ENCODE measurements at places on chromosomes 3 and 15.
A peak's percentile ranks its signal among the peaks of the same experiment; 100 is the strongest.

DNA sequence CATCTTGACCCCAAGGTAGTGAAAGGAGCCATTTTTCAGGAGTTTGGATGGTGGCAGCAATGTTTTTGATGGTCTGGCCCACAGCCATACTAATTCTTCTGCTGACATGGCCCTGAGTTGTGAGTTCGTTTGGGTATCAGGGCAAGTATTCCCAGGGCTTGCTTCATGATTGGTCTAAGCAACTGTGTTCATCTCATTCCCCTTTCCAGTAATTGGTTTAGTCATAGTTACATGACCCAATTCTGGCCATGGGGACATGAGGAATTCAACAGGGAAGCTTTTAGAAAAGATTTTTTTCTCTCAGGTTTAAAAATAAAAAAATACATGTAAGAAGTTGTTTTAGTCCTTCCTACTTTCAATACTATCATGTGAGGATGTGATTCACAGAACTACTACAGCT, 150.5 kb upstream of the NPHP3 start:
- no peak for DNase-seq

DNA sequence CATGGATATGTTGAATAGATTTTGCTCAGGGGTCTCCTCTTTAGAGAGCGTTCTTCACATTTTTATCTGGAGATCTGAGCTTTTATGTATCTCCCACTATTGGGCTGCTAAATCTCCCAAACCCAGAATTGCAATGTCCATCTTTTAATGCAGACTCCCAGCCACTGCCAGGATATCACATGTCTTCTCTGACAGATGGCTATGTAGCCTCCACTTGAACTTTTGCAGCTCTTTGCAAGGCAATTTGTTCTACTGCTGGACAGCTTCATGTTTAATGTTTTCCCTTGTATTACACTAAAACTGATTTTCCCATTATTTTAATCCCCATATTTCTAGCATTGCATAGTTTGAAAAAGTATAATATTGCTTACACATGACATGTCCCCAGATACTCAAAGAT, 177.2 kb downstream of the LPP start:
- DNase-seq: no peak

GRCh38 chr3:51539291-51539941, 897 bp downstream of the RAD54L2 start:
- DNase-seq: peak; percentile 65

DNA sequence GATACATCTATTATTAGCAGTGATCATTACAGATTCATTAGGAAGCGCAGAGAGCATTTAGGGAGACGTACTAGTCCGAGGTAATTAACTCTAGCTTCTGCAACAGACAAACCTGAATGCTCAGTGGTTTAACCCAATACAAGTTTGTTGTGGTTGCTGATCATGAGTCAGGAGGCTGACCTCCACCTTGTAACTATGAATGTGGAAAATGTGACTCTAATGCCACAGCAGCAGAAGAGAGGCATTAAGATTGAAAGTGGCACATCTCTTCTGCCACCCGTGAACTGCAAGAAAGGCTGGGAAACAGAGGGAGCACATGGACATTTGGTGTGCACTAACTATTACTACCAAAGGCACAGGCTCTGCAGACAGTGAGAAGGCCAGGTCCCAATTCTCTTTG, 71.2 kb upstream of the C3orf80 start:
- DNase-seq: no peak

GRCh38 chr15:77499087-77499760, 78.5 kb downstream of the HMG20A start:
- no peak for DNase-seq

Data from activated T-cell treated with anti-CD3 and anti-CD28 coated beads, Interleukin-2, amount 50 U/mL, for 24 hours (primary cell).